ENCODE measurements at places on chromosomes 13 and 19. TPM values are rescaled to one million over a fixed set of nuclear protein-coding genes. Genes with fewer than 3 reads are reported as not detected.
A peak's percentile ranks its signal among the peaks of the same experiment; 100 is the strongest.

The SLITRK5 gene
- not detected for polyA plus RNA-seq

The ZNF829 gene
- polyA plus RNA-seq = 0.62 TPM

The PLK5 gene
- not detected for polyA plus RNA-seq

The IFNL3 gene
- polyA plus RNA-seq = not detected

The USF2 gene
- polyA plus RNA-seq = 73.9 TPM

The ICAM4 gene
- polyA plus RNA-seq = 0.88 TPM

The ACOD1 gene
- not detected for polyA plus RNA-seq

The CEACAM5 gene
- not detected for polyA plus RNA-seq

DNA sequence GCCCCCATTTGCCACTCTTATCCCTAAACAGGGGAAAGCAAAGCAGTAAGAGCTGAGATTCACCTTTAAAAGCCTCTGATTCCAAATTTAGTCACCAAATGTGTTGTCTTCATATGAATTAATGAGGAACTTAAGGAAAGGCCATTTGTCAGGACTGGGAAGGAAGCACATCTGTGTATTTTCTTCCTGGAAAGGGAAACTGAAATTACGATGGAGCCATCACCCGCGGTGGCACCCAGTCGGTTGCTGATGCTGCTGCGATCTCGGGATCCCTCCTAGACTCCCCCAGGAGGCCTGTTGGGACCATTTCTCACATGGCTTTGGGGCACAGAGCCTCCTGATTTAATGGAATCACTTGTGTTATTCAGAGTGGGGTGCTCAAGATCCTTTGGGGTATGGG lies 7.4 kb upstream of the IL4I1 start:
- no peak for DNase-seq

DNA sequence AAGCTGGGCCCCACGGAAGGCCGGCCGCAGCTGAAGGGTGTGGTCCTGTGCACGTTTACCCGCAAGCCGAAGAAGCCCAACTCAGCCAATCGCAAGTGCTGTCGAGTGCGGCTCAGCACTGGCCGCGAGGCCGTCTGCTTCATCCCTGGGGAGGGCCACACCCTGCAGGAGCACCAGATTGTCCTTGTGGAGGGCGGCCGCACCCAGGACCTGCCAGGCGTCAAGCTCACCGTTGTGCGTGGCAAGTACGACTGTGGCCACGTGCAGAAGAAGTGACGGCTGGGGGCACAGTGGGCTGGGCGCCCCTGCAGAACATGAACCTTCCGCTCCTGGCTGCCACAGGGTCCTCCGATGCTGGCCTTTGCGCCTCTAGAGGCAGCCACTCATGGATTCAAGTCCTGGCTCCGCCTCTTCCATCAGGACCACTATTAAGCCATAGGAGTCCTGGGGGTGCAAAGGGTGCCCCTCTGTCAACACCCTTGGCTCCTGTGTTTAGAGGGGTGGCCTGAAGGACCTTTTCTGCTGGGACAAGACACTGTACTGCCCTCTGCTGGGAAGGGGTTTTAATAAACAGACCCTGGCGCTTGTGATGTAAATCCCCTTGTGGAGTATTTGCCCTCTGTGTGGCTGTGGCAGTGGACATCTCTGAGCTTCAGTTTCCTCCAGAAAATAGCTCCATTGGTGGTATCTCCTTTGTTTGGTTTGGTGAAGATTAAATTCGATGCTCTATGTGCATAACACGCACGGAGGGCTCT lies 1.9 kb downstream of the MRPS12 start:
- no peak for DNase-seq

DNA sequence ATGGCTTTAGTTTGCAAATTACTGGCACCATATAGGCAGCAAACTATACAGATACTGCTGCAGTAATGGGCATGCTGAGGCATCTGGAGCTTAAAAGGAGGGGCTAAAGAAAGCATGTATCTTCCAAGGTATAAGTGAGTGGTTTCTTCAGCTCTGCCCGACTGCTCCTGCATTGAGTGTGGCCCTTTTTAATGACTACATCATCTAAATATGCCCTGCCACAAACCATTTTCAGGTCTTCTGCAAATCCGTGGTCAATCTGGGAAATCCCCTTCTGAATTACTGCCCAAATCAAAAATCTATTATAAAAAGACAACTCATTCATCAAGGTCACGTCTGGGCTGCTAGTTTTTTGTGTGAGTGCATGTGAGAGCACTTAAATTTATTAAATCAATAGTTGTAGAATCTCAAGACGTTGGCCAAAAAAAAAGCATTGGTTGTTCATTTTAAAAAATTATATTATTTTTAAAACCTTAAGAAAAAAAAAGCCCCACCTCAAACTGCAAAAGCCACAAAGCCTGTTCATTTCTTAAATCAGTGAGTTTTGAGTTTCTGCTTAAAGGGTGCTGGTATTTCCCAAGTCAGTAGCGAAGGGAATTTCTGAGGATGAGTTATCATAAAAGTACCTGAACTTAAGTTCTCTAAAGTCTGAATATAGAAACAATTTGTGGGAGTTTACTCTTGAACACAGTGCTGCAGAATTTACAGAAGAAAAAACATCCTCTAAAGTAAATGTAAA lies 16.3 kb downstream of the LCP1 start:
- DNase-seq = peak; percentile 71

GRCh38 chr19:15430526-15431120 lies 11.8 kb upstream of the AKAP8L start:
- no peak for DNase-seq

- no peak for DNase-seq
Observed at GRCh38 chr13:62388515-62388914, 972.9 kb upstream of the PCDH20 start.

GRCh38 chr19:33022472-33023116 lies 42.1 kb downstream of the RHPN2 start:
- no peak for DNase-seq

DNA sequence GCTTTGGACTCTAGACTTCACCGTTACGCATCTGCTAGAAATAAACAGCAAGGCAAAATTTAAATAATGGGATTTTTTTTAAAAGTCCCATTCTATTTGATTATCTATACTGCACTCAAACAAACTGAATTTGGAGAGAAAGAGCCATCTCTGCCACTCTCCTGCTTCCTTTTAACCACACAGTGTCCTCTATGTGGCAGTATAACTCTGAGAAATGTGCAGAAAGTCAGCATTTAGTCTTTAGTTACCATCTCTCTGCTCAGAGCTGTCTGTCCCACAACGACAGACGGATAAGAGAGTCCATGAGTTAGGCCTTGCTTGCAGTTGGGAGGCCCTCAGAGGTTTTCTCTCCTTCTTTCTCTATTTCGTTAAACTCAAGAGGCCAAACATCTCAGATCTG lies 21.2 kb downstream of the CCNA1 start:
- no peak for DNase-seq

DNA sequence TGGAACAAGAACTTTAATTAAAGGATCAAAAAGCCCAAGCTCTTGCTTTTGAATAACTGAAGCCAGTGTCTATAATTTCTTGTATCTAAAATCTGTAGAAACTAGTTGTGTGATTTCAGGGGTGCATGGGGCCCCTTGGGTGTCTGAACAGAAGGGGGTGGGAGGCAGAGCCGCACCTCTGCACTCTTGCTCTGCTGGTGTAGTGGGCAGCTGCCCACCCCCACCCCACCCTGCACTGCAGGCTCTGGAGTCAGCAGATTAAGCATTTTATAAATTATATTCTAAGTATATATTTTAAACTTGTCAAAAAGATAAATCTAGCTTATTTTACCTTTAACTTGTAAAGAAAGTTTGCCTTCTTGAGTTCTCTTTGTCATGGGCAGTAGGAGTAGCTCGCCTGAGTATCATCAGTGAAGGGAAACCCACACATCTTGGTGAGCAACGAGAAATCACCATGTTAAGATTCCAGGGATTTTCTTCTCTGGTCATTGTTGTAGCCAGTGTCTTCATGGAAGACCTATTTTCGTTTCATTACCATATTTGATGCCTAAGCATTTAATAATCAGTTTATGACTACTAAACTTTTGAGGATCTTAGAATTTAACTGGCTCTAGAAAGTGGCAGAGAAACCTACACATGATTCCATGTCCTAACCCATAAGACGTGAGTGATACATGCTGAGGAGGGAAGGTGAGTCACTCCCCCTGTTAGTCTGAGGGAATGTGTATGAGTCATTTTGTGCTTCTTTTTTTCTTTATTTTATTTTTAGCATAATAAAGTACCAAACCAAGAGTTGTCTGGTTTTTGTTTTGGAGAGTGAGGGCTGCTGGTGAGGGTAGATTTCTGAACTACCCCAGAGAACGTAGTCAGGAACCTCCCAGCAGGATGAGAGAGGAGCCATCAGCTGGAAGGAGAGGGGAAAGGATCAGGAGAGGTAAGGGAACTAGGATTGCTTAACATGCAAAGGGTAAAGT lies 7.7 kb downstream of the UBE2L5 start:
- DNase-seq = peak; percentile 91

- peak; percentile 87 for DNase-seq
Observed at GRCh38 chr19:51016798-51017683, 2.5 kb downstream of the KLK10 start.

- no peak for DNase-seq
Observed at GRCh38 chr13:39249982-39250381, 211.7 kb downstream of the NHLRC3 start.

DNA sequence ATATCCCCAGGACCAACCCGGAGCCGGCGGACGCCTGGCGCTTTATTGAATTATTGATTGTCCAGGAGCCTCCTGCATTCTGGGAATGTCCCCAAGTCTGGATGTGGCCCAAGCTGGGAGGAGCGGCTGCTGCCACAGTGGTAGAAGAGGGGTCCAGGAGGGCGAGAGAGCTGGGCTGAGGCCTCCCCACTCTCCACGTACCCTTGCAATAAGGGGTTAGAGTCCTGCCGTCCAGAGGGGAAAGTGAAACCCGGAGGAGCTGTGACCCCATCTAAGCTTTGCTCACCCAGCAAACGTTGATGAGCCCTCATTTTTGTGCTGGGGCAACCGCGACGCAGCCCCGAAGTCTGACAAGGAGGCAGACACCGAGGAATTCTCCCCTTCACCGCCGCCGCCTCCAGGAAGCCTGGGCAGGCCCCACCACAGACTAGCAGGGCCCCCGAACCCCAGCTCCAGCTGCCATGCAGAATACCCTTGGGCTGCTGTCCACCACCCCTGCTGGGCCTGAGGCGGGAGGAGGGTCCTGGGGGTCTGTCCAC lies 1.4 kb upstream of the C2CD4C start:
- DNase-seq = no peak

DNA sequence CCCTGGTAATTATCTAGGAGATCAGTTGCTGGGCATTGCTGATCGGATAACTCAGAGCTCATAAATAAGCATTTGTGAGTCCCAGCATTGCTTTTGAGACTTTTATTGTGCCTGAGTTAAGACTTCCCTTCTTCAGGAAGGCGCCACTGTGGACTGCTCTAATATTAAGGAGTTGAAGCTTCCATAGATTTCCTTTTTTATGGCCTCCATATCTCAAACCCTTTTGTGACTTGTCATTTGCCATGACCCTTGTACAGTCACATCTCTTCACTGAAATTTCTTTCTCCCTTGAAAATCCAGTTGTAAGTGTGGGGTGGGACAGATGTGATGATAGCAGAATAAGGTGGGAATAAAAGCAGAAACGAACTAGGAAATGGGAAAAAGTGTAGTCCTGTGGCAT lies 6.3 kb downstream of the TM9SF2 start:
- no peak for DNase-seq

GRCh38 chr13:109146912-109147647 lies 517.7 kb downstream of the MYO16 start:
- DNase-seq = peak; percentile 97

DNA sequence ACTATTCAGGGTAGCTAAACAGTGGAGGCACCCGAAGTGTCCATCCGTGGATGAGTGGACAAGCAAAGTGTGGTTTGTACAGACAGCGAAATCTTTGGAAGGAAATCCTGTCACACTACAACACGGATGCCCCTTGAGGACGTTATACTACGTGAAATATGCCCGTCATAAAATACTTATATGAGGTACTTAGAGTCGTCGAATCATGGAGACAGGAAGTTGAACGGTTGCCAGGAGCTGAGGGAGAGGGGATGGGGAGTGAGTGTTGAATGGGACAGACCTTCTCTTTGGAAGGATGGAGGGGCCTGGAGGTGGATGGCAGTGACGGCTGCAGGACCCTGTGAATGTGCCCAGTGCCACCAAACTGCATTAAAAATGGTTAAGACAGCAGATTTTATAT lies 11.6 kb downstream of the ATP4B start:
- DNase-seq = no peak

Data from mammary epithelial cell (primary cell).